ENCODE measurements at places on chromosomes 1 and 21.

DNA sequence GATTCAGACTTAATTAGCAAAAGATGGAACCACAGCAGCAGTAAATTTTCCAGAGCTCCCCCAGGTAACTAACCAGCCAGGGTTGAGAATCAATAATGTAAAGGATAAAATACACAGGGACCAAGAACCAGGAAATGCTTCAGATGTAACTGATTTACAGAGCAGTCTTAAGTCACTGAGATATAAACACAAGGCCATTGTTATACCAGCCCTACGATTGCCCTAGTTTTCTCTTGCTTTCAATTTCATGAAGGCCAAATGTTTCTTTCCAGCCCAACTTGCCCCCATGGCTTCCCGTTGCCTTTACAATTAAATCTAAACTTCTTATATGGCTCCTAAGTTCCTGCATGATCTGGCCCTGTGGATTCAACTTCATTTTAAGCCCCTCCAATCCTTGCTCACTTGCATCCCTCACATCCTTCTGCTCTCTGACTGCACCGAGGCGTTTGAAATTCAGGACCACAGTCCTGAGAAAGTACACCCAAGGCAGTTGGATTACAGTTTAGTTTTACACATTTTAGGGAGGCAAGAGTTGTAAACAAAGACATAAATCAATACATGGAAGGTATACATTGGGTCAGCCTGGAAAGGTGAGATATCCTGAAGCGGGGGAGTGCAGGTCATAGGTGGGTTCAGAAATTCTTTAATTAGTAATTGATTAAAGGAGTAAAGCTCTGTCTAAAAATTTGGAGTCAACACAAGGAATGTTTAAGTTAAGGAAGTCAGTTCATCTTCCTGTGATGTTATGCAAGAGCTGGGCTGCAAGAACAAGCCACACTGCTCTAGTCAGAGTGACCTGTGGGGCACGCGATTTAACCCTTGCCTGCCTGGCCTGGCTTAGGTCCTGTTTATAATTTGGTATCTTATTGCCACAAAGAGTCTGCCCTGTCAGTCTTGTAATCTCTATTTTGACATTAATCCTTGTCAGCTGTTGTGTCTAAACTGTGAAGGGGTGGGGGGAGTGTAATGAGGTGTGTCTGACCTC lies 69.9 kb upstream of the COG2 start:
- no peak for DNase-seq

GRCh38 chr1:29237129-29237821 lies 953 bp downstream of the PTPRU start:
- peak; percentile 63 for DNase-seq

- peak; percentile 22 for DNase-seq
Observed at GRCh38 chr1:78650114-78650660, 556 bp downstream of the IFI44 start.

DNA sequence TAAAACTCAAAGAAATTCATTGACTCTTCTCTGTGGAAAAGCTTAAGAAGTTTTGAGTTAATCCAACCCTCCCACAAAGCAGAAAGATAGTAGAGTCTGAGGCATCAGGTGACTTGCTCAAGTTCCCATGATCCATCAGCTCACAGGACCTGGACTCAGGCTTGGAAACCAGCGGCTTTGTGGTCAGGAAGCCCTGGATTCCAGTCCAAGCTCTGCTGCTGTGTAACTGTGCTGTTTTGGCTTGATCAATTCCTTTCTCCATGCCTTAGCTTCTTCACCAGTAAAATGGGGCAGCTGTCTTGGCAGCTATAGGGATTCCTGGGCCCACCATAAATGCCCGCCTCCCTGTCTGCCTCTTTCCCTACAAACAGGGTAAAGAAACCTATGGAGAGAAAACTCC lies 180.2 kb downstream of the HIVEP3 start:
- peak; percentile 44 for DNase-seq

DNA sequence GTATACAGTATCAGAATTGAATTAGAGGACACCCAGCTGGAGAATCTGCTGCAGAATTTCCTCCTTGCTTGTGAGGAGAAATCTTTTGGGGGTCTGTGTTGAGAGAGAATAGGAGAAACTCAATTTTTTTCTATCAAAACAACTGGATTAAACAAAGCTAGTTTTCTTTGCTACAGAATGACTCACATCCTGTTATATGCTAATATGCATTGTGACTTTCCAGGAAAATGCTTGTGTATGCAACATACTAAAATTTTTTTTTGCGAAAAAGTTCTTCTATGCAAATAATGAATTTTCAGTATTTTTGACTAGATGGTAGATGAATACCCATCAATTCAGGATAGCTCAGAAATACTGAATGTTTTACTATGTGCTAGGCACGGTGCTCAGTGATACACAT lies 2.2 kb downstream of the VAMP4 start:
- DNase-seq: peak; percentile 29

- DNase-seq: peak; percentile 24
Observed at GRCh38 chr1:155910621-155911121, 478 bp downstream of the RIT1 start.

GRCh38 chr1:241622669-241623068 lies 17.5 kb downstream of the CHML start:
- DNase-seq: no peak

- DNase-seq: no peak
Observed at GRCh38 chr1:159925719-159926078, 392 bp upstream of the TAGLN2 start.

GRCh38 chr21:38384238-38384560 lies 114.1 kb downstream of the ERG start:
- no peak for DNase-seq

- DNase-seq: peak; percentile 48
Observed at GRCh38 chr1:64031236-64031635, 172.2 kb upstream of the UBE2U start.

DNA sequence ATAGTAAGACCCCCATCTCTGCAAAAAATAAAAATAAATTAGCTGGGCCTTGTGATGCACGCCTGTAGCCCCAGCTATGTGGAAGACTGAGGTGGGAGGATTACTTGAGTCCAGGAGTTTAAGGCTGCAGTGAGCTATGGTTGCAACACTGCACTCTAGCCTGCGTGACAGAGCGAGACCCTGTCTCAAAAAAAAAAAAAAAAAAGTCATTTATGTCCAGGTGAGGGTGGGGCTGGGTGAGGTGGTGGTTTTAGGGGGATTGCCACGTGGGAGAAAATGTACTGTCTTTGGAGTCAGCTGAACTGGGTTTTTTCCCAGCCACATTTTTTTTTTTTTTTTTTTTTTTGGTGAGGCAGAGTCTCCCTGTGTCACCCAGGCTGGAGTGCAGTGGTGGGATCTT lies 6.7 kb downstream of the PIK3CD start:
- DNase-seq: no peak

GRCh38 chr1:54471588-54471987 lies 65.4 kb upstream of the SSBP3 start:
- DNase-seq: no peak

DNA sequence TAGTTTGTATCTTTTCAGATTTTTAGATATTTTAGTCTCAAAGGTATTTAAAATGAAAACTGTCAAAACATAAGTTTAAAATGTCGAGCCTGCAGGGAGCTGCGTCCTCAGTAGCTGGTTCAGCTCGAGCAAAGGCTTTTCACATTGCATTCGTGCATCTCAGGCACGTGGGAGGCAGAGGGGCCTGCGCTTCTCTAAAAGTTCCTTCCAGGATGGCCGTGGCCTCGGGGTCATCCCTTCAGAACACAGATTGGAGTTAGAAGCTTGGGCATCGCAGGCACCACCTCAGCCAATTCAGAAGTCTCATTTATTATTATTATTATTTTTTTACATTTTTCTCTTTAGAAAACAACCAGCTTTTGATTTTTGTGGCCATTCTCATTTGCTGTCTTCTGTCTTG lies 66.9 kb upstream of the DIP2A start:
- DNase-seq: no peak

DNA sequence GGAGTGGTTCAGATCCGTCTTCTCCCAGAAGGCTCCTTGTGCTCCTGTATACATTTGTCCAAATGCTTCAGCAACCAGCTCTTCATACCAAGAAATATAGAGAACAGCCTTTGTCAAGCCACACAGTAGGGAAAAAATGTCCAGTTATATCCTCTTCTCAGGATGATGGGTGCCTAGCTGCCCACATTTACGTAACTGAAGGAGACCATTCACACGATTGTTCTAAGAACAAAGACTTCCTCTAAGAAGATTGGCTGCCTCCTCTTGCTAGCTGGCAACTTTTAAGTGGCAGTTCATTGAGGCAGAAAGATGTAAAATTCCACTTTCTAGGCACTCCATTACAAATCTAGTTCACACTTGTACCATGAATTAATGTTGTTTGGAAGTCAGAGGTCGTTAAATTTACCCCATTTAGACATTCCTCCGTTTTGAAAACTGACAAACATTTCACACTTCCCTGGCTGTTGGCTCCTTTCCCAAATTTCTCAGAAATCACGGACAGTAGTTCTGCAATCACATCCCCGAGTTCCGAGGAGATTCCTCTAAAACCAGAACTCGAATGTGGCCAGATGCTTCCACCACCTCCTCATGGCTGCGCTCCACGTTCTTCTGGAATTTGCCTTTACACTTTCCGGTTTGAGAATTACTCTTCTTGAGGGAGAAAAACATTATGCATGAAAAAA lies 45.6 kb upstream of the CSF1 start:
- DNase-seq: peak; percentile 82

GRCh38 chr1:39933956-39934941 lies 20.7 kb upstream of the MFSD2A start:
- peak; percentile 93 for DNase-seq

GRCh38 chr1:11326070-11326469 lies 53.1 kb downstream of the UBIAD1 start:
- DNase-seq: no peak

- DNase-seq: no peak
Observed at GRCh38 chr1:244709476-244710368, 56.8 kb downstream of the DESI2 start.

DNA sequence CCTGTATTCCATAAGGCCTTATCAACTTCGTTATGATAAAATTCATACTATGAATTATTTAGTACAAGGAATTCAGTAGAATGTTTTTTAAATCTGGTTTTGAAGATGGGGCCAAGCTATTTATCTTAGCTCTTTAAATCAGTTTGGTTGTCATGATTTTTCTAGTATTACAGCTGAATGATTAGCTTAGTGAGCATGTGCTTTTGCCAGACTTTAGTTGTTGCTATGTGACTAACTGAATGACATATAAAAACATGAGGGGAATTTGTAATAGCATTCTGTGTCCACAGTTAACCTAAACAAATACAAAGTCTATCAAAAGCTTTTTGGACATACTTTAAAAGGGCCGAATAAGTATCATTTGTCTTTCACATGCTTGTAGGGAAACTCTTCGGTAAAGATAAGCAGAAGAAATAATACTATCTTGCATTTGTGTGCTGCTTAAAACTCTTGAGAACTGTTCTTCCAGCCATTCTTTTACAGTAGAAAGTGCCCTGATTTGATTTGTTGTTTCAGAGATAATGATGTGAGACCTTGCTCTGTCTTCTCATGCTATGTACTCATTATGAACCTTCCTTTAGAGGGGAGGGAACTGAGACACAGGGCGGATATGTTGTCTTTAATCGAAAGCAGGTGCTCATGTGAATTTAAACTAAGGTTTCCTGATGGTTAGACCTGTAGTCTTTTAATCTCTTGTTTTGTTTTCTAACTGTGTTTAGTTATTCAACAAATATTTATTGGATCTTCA lies 18.8 kb downstream of the NEK7 start:
- no peak for DNase-seq

DNA sequence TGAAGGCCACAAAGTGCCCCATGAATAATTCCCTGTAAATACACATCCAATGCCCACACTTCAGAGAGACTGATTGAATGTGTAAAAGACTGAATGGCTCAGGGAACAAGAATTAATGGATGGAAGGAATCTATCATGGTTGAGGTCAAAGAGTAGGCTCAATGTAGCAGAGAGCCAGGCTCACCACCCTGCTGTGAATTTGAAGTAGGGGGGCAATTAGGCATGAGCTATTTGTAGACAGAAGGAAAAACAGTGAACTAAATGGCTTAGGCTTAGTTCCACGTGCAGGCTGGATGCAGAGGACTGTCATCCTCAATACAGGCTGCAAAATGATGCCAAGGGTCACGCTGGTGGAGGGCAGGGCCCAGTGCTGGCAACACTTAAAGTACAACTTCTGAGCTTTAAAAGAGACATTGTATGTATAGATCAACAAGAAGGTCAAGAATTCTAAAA lies 22.9 kb upstream of the IGSF3 start:
- DNase-seq: no peak

DNA sequence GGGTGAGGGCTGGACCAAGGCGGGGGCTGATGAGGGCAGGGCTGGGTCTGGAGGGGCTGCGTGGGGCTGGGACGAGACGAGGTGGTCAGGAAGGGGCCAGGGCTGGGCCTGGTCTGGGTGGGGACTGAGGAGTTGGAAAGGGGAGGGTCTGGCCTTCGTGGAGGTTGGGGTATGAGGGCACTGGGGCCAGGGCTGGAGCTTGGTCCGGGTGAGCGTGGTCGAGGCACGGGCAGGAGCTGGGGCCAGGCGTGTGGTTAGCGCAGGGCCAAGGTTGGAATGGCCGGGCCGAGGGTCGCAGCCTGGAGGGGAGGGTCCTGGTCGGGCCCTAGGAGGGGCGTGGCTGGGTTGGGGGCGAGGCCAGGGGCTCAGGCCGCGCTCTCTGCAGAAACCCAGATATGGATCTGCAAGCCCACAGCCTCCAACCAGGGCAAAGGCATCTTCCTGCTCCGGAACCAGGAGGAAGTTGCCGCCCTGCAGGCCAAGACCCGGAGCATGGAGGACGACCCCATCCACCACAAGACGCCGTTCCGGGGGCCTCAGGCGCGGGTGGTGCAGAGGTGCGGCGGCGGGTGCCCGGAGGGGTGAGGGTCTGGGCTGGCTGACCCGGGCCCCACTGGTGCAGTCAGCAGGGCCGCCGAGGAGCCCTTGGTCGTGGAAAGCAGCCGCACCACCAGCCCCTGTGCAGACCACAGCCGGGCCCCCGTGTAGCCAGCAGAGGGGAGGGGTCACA lies 9.0 kb downstream of the TTLL10 start:
- no peak for DNase-seq

GRCh38 chr21:35303085-35303484 lies 254.0 kb upstream of the RUNX1 start:
- peak; percentile 96 for DNase-seq

DNA sequence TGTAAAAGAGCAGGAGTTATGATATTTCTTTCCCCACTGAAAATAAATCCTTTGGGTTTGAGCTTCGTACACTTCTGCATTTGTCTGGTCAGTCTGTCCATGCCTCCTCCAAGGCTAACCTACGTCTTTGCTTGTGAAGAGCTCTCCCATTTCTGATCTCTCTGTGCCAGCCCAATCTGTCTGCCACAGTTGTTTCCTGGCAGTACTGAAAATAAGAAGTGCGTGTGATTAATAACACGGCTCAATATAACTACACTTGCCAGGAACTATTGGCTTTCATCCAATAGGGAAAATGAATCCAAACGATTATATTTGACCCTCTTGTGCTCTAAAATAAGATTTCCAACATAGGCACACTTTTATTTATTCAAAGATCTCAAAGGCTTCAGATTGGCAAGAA lies 19.2 kb upstream of the COL24A1 start:
- DNase-seq: no peak

- no peak for DNase-seq
Observed at GRCh38 chr1:11595285-11595684, 58.9 kb downstream of the FBXO2 start.

Data from fibroblast of skin of right quadriceps (primary cell).